T-helper 9 cell (primary cell): ENCODE measurements at places on chromosomes 4 and X.

GRCh38 chrX:49761481-49761880 lies 65.7 kb upstream of the PAGE1 start:
- DNase-seq = no peak

GRCh38 chrX:119041175-119041574 lies 31.6 kb upstream of the CT47C1 start:
- no peak for DNase-seq

GRCh38 chr4:145186729-145187128 lies 6.3 kb upstream of the OTUD4 start:
- no peak for DNase-seq

DNA sequence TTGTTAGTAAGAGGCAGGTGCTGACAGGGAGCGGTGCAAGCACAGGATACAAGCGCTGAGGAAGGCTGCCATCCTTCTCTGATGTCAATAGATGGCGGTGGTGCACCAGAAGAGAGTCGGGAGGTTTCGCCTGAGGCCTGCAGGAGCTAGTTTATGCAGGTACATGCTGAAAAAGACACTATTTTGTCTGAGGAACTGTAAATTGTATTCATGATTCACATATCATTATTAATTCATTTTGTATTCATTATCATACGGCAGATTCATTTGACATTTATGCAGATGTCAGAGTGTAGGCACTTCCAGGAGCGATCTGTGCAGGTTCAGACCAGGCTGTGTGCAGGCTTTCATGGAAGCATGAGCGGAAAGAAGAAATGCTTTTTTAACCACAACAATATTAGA lies 824.0 kb downstream of the STIM2 start:
- DNase-seq = no peak

DNA sequence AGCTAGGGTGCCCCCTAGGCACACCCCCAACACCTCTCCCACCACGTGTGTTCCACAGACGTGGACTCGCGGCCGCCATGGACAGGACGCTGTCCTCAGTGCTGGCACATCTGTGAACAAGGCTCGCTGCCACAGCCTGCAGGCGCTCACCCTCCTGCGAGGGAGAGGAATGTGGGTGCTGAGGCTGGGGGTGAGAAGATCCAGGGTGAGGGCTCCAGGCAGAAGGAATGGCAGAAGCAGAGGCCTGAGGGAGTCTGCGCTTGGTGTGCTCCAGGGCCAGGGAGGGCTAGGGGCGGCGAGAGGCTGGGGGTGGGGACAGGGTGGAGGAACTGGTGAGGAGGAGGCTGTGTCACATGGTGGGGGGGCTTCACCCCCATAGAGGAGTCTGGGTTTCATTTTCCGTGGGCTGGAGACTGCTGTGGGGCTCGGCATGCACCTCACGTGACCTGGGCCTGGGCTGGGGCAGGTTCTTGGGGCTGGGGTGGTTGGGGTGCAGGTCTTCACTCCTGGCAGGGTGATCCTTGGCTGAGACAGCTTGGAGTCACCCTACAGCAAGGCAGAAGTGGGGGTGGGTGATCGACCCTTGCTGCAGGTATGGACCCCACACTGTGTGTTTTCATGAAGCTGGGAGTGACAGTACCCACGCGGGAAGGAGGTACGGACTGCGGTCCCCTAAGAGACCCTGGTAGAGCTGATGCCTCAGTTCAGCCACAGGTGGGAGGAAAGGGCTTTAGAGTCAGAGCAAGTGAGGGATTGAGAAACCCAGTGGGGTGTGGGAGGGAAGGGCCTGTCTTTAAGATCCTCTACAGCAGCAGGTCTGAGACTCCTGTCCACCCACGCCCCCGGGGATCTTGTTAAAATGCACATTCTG lies 103.7 kb downstream of the PSAPL1 start:
- DNase-seq = no peak

- DNase-seq = no peak
Observed at GRCh38 chr4:8176547-8177399, 18.2 kb upstream of the ABLIM2 start.

DNA sequence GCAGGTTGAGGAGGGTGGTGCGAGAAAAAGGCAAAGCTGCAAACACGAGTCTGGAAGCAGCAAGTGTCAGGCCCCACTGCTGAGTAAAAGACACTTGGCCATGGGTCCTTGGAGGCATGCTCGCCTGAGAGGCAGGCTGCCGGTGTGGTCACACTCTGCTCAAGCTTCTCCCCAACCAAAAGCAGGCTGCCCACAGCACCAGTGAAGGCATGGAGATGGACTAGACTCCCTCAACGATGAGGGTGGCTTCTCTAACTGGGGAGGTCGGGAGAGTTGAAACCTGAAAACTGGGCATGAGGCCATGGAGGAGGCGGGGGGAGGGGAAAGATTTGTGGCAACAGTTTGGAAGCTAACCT lies 86.5 kb downstream of the ATG4A start:
- no peak for DNase-seq

DNA sequence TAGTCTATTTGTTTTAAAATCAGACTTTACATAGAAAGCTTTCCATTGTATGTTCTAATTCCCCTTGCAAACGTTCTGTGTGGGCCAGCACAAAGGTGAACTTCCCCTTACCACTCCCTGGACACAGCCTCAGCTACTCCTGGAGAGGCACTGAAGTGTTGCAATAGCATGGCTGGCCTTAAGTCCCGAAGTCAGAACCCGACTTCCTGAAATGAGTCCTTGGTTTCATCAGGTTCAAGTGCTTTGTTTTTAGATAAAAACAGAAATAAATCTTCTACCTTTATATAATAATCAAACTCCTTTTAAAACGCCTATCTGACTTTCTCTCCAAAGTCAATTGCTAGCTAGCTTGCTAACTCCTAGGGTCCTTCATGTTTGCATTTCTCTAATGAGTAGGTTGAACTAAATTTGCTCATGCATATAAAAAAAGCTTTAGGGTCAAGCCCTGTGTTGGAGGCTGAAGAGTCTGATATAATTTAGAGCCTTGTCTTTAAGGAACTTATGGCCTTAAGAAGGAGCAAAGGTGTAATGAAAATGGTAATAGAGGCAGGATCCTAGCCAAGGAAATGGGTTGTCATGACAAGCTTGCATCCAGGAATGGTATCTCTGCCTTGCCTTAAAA lies 9.0 kb downstream of the BMP3 start:
- DNase-seq = no peak

DNA sequence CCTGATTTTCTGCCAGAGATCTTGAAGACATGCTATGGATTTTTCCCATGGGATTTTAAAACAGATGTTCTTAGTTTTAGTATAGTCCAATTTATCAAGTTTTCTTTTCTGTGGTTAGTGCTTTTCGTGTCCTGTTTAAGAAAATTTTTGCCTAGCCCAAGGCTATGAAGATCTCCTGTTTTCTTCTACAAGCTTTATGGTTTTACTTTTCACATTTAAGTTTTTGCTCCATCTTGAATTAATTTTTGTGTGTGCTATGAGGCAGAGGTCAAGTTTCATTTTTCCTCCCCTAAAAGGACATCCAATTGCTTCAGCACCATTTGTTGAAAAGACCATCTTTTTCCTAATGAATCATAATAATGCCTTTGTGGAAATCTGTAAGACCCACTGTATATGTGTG lies 65.6 kb downstream of the POLR2B start:
- DNase-seq = no peak

GRCh38 chrX:54248309-54248708 lies 65.3 kb upstream of the FAM120C start:
- no peak for DNase-seq

DNA sequence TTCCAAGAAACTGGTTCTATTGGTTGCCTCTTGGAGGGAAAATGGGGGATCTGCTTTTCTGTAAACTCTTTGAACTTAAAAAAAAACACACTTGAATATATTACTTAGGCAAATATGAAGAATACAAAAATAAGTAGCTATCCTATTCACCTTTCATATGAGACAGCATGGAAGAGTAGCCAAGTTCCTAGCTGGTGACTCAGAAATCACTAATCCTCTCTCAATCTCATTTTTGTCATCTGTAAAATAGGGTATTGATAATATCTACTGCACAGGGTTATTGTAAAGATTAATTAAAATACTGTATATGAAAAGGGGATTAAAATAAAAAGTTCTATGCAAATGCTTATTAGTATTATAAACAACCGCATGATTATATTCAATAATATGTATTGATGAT lies 12.7 kb downstream of the MGARP start:
- DNase-seq = no peak

DNA sequence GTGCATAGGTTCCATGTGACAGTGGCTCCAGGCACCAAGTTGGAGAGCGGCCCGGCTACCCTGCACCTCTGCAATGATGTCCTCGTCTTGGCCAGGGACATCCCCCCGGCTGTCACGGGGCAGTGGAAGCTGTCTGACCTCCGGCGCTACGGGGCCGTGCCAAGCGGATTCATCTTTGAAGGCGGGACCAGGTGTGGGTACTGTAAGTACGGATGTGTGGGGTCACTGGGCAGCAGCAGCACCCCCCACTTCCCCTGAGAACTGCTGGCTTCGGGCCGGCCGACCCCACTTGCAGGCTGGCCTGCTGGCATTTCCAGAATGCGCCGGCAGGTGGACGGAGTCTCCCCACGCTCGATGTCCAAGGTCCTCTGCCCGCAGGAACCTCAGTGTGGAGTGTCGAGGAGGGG lies 13.2 kb downstream of the DOK7 start:
- no peak for DNase-seq

- no peak for DNase-seq
Observed at GRCh38 chr4:83152746-83153145, 38.2 kb upstream of the PLAC8 start.

GRCh38 chr4:185782523-185782922 lies 29.5 kb downstream of the SORBS2 start:
- DNase-seq = no peak
